ENCODE measurements at places on chromosomes 6 and 20. TPM values are rescaled to one million over a fixed set of nuclear protein-coding genes. Genes with fewer than 3 reads are reported as not detected.

The NDUFAF4 gene
- polyA plus RNA-seq: 55.9 TPM

The PSMB8 gene
- not detected for polyA plus RNA-seq

The SCRT2 gene
- 3.8 TPM for polyA plus RNA-seq

The STX11 gene
- not detected for polyA plus RNA-seq

The RIPPLY2 gene
- 5.0 TPM for polyA plus RNA-seq

The RAMACL gene
- 1.9 TPM for polyA plus RNA-seq

The FOXP4 gene
- polyA plus RNA-seq: 9.7 TPM

The ADISSP gene
- 39.8 TPM for polyA plus RNA-seq

The PSORS1C2 gene
- polyA plus RNA-seq: not detected

The GSTA2 gene
- polyA plus RNA-seq: not detected

The GPX5 gene
- not detected for polyA plus RNA-seq

The MEI4 gene
- not detected for polyA plus RNA-seq

The ATP9A gene
- 63.1 TPM for polyA plus RNA-seq

The PPP1R14C gene
- 14.0 TPM for polyA plus RNA-seq

The CRIP3 gene
- 3.7 TPM for polyA plus RNA-seq

The CCR6 gene
- 0.68 TPM for polyA plus RNA-seq

The NKX2-2 gene
- not detected for polyA plus RNA-seq

The ACTL10 gene
- polyA plus RNA-seq: not detected

The FAM209B gene
- not detected for polyA plus RNA-seq

The WFDC2 gene
- polyA plus RNA-seq: not detected

The METTL24 gene
- not detected for polyA plus RNA-seq

The PHF3 gene
- 20.9 TPM for polyA plus RNA-seq

The CAGE1 gene
- polyA plus RNA-seq: not detected

The TNF gene
- not detected for polyA plus RNA-seq

The TNNC2 gene
- 3.8 TPM for polyA plus RNA-seq

The ADAM33 gene
- polyA plus RNA-seq: not detected

The ALDH5A1 gene
- 33.1 TPM for polyA plus RNA-seq

The LSM14B gene
- polyA plus RNA-seq: 207 TPM

The KIF6 gene
- 2.1 TPM for polyA plus RNA-seq

The CALHM6 gene
- polyA plus RNA-seq: 12.0 TPM

The C6orf141 gene
- not detected for polyA plus RNA-seq

The UCKL1 gene
- 66.8 TPM for polyA plus RNA-seq

The RRBP1 gene
- 5.2 TPM for polyA plus RNA-seq

The HFE gene
- polyA plus RNA-seq: not detected

The MCCD1 gene
- not detected for polyA plus RNA-seq

The ZBTB12 gene
- 19.2 TPM for polyA plus RNA-seq

The SYTL3 gene
- polyA plus RNA-seq: 3.8 TPM

The E2F3 gene
- 3.9 TPM for polyA plus RNA-seq

The OXT gene
- not detected for polyA plus RNA-seq

The GSTA3 gene
- not detected for polyA plus RNA-seq

The HCK gene
- not detected for polyA plus RNA-seq

The SLC23A2 gene
- 44.3 TPM for polyA plus RNA-seq

The UBE3D gene
- polyA plus RNA-seq: 13.7 TPM

The SLC52A3 gene
- polyA plus RNA-seq: not detected

The TNXB gene
- polyA plus RNA-seq: 3.6 TPM

All from neural cell (in vitro differentiated cells).